Fibroblast of skin of scalp (primary cell): ENCODE measurements at places on chromosomes 2 and 18.

GRCh38 chr18:45386041-45386655 is 229.1 kb upstream of the SLC14A2 start:
- peak; percentile 42 for DNase-seq

DNA sequence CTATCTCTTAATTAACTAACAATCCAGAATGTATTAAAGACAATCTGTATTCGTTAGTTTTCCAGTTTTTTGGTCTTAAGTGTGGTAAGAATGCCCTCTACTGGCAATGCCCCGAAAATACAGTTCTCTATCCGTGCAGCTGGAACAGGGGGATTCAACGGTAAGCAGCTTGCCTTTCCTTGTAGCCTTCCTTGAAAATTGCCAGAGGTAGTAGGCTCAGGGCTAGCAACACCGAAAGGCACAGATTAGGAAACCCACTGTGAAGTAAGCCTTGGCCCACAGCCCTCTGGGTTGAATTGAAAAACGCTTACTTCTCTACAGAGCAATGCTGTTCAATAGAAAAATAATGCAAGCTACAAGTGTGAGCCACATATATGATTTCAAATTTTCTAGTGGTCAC is 17.1 kb upstream of the VPS4B start:
- peak; percentile 56 for DNase-seq

- DNase-seq: no peak
Measured at GRCh38 chr2:65700004-65700651, 267.7 kb upstream of the SPRED2 start.

- no peak for DNase-seq
Measured at GRCh38 chr18:50850307-50851065, 28.4 kb upstream of the ME2 start.
